H1 (cell line): ENCODE measurements at places on chromosomes 3 and 15. TPM values are rescaled to one million over a fixed set of nuclear protein-coding genes. Genes with fewer than 3 reads are reported as not detected.

The CAND2 gene
- total RNA-seq: 8.7 and 11.2 TPM in 2 replicates

The SPTBN5 gene
- 0.84 and 1.1 TPM in 2 replicates for total RNA-seq

DNA sequence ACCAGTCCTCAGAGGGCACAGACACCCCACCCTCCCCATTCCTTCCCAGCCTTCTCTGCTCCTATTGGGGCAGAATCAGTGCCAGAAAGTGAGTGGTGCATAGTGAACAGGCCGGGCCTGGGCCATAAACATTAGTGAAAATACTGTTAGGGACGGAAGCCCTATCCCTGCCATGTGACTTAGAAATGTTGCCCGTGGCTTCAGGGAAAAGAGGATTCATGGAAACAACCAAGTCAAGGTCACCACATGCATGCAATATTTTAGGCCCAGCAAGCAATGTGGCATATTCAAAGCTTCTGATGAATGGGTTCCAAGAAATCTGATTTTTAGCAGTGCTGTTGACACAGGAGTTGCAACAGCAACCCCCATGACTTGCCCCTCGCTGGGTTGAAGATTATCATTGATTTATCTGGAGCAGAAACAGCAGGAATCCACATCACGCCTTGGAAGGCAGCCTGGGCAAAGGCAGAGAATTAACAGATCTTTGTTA is 52.3 kb downstream of the CCNL1 start:
- DNase-seq: no peak

DNA sequence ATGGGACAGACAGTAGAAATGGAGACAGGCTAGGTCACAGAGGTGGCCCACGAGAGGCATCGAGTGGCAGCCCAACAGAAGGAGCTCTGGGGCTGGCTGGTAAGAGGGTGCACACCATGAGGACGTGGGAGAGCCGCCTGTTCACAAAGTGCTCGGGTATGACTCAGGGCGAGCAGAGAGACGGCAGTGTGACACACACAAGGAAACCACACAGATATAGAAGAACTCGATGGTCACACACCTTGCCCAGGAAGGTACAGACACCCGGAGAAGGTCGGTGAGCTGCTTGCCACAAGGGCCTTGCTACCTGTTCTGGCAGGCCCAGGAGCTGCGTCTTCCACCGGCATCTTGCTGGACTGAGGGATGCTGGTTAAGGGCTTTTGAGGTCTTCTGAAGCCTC is 50.2 kb downstream of the CA12 start:
- no peak for DNase-seq

- no peak for DNase-seq
These were observed 742 bp downstream of the PLA2G4F start for GRCh38 chr15:42155546-42156242.

The TMEM207 gene
- total RNA-seq: not detected in 2 replicates
